ENCODE measurements at places on chromosomes 11 and 22. TPM values are rescaled to one million over a fixed set of nuclear protein-coding genes. Genes with fewer than 3 reads are reported as not detected.

DNA sequence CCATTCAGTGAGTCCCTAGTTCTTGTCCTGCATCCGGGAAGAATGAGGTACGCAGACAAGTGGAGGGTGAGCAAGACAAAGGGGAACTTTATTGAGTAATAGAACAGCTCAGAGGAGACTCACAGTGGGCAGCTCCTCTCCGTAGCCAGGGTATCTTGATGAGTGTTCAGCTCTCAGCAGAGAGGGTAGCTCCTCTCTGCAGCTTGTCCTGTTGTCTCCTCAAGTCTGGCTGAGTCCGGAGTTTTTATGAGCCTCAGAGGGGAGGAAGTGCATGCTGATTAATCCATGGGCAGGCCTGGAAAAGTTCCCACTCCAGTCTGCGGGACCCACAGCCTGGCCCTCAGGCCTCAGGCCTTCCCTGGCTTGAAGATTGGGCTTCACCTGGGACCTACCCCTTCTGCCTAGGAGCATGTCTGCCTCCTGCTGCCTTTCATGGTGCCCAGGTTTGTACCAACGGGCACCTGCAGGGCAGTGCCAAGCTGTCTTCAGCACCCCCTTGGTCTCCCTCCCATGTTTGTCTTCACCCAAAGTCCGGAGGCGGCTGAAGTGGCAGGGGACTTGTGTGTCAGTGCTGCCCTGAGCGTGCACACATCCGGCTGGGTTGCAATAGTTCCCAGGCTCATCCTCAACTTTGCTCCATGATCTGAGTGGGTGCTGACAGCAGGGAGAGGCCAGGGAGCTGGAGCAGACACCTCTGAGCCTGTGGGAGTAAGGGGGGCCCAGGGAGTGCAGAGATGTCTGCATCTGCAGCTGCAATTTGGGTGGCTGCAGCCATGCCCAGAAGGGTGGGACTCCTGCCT lies 134.2 kb downstream of the LDLRAD3 start:
- ATAC-seq, result no peak

- ATAC-seq, result no peak
Observed at GRCh38 chr22:50576070-50576469, 2.2 kb downstream of the CPT1B start.

DNA sequence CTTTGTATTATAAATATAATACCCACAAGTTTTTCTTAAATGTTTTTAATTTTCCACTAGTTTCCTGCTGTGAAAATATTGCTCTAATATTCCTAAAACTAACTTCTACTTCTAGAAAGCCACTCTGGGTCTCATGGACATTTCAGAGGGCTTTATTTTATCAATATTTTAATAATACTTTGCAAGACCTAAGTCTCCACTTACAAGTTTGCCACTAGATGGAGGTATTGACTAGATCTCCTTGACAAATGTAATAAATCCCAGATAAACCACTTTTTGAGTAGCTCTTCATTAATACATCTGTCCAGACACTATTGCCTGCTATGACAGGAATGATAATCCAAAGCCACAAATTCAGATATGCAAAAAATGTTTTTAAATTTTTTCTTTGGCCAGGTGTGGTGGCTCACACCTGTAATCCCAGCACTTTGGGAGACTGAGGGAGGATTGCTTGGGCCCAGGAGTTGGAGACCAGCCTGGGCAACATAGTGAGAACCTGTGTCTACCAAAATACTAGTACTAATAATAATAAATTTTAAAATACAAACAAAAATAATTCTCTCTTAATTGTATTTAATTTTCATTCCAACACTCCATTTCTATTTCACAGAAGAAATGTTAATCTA lies 3.5 kb upstream of the ACAT1 start:
- no peak for ATAC-seq

- no peak for ATAC-seq
Observed at GRCh38 chr11:27395556-27396258, 32.7 kb upstream of the CCDC34 start.

GRCh38 chr11:86115542-86116385 lies 46.9 kb upstream of the PICALM start:
- peak; percentile 49 for ATAC-seq

GRCh38 chr11:78022397-78023396 lies at the start of gene KCTD14:
KCTD14 (minus strand) TSS chr11:78023276; CDS start chr11:78023249, 27 bp downstream.
- no peak for ATAC-seq

Gene INS
- total RNA-seq, result not detected

Gene CABP4
- total RNA-seq, result 0.32 TPM
